Neural crest cell (in vitro differentiated cells): ENCODE measurements at places on chromosomes 6 and 20.

- DNase-seq: no peak
Measured at GRCh38 chr20:13336308-13337089, 115.4 kb downstream of the ISM1 start.

GRCh38 chr6:167226791-167227190 lies 64.3 kb upstream of the UNC93A start:
- DNase-seq: no peak

DNA sequence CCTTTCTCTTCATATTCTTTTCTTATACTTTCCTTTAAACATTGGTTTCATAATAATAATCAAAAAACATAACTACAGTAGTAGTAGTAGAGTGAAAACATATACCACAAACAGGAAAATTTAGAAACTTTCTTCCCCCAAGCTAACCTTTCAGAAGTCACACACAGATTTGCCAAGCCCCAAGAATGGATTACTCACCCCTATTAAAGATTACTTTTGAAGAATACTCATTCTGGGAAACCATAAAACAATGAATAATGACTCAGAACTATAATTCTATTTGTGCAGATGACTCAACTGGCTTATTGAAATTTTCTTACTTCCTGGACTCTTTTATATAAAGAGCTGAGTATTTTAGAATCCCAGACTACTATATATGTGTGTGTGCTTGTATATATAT lies 119.4 kb upstream of the GJE1 start:
- no peak for DNase-seq

DNA sequence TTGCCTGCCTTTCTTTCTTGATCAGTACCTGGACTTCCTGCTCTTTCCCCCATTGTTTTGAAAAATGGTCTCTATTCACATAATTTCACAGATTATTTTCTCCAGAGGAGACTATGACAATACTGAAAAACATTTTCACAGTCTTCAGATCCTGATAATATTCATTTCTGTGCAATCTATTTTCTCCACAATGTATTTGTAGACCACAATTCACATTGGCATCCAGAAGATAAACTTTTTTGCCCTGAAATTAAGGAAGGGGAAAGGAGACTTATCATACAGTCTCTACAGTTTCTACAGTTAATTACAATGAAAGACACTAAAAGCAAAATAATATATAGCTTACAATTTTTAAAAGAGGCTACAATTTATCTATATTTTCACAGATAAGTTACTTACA lies 18.4 kb downstream of the LCA5 start:
- no peak for DNase-seq

- DNase-seq: no peak
Measured at GRCh38 chr6:14583826-14584225, 466.3 kb downstream of the CD83 start.

DNA sequence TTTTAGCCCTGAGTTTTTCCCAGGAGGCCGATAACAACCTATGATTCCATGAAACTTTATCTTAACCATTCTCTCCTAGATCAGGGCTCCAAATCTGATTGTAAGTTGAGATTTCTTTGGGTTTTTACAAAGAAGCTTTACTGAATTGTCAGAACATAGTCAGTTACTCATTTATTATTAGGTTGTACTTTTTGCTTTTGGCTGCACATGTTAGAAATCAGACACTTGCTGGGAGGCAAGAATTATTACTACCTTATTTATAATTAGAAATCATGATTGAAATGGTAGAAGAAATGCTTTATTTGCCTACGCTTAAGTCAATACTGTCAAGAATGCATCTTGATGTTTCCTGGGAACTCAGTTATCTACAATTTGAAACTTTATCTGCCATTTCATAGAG lies 63.3 kb downstream of the KCNS1 start:
- no peak for DNase-seq

GRCh38 chr6:17045581-17046322 lies 56.1 kb upstream of the STMND1 start:
- no peak for DNase-seq

- DNase-seq: peak; percentile 61
Measured at GRCh38 chr6:70166088-70166958, 136.6 kb downstream of the COL9A1 start.

- DNase-seq: no peak
Measured at GRCh38 chr20:5196149-5196548, 69.3 kb downstream of the CDS2 start.

- DNase-seq: no peak
Measured at GRCh38 chr6:37582306-37582705, 82.6 kb upstream of the CCDC167 start.

DNA sequence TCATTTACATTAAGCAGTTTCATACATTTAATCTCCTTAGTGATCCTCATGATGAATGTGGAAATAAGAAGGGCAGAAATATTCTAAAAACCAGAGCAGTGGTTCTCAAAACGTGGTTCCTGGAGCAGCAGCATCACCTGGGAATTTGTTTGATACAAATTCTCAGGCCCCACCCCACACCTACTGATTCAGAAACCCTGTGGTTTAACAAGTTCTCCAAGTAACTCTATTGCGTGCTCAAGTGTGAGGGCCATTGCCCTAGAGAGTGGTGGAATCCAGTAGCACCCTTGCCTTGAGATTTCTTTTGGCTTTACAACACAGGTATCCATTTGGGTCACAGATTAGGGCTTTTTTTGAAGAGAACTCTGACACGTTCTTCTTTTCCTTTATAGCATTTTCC lies 354.6 kb upstream of the FLRT3 start:
- no peak for DNase-seq

DNA sequence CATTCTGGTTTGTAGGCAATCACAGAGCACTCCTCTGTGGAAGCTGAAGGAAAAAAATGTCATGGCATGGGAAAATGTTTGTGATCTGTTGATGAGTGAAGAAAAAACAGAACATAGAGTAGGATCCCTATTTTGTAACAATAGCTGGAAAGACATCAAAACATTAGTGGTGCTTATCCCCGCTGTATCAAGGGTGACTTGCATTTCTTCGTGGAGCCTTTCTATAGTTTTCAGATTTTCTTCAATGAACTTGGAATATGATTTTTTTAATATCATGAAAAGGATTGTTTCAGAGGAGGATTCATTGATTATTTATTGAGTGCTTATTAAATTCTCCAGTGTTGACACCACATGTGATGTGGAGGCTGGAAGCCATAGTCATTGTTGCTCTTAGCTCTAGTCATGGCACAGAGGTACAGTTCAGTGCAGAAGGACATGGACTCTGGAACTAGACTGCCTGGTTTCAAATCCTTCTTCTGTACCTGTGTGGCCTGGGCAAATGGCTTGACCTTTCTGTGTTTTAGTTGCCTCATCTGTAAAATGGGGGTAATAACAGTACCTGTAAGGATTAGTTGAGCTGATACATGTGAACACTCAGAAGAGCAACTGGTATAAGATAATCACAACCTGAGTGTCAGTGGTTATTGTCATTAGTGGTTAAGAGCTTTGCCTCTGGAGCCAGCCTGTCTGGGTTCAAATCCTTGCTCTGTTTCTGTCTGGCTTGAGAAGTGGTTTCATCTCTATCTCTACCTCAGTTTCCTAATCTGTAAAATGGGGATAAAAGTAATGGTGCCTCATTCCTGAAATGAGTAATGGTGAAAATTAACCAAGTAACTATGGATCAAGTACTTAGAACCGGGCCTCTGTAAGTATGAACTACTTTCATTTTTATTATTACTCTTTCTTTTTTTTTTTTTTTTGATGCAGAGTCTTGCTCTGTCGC lies 14.7 kb upstream of the CDKN1A start:
- no peak for DNase-seq

GRCh38 chr6:43378631-43379030 lies 9.2 kb upstream of the ZNF318 start:
- no peak for DNase-seq

GRCh38 chr6:96826865-96827264 lies 10.4 kb downstream of the GPR63 start:
- DNase-seq: no peak

DNA sequence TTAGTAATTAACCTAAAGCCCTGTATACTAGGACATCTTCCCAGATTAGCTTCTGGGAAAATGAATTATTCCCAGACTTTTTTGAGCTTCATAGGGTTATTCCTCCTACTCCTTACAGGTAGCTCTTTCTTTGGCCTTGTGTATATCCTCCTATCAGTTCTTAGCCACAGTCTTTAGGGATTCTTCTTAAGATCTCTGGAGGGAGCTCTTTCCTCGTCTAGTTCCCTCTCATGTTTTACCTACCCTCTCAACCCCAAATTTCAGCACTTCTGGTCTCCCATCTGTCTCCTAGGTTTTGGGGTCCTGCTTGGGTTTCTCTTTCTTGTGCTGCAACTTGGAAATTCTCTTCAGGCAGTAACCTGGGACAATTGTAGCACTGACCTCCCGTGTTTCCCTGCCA lies 46.4 kb upstream of the SLC35B3 start:
- no peak for DNase-seq

- no peak for DNase-seq
Measured at GRCh38 chr6:109772883-109773431, 81.9 kb downstream of the FIG4 start.

- no peak for DNase-seq
Measured at GRCh38 chr20:44702776-44703175, 12.4 kb upstream of the CCN5 start.

- DNase-seq: no peak
Measured at GRCh38 chr6:111536910-111537527, 54.0 kb upstream of the REV3L start.

DNA sequence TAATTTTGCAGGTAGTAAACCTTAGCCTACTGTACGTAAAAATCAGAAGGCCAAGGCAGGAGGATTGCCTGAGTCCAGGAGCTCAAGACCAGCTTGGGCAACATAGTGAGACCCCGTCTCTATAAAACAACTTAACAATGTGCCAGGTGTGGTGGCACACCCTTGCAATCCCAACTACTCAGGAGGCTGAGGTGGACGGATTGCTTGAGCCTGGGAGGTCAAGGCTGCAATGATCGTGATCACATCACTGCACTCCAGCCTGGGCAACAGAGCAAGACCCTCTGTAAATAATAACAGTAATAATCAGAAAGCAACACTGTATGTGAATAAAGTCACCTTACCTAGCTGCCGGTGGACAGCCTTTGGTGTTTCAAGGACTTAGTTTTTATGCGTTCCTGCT lies 48.9 kb downstream of the MTHFD1L start:
- DNase-seq: no peak

DNA sequence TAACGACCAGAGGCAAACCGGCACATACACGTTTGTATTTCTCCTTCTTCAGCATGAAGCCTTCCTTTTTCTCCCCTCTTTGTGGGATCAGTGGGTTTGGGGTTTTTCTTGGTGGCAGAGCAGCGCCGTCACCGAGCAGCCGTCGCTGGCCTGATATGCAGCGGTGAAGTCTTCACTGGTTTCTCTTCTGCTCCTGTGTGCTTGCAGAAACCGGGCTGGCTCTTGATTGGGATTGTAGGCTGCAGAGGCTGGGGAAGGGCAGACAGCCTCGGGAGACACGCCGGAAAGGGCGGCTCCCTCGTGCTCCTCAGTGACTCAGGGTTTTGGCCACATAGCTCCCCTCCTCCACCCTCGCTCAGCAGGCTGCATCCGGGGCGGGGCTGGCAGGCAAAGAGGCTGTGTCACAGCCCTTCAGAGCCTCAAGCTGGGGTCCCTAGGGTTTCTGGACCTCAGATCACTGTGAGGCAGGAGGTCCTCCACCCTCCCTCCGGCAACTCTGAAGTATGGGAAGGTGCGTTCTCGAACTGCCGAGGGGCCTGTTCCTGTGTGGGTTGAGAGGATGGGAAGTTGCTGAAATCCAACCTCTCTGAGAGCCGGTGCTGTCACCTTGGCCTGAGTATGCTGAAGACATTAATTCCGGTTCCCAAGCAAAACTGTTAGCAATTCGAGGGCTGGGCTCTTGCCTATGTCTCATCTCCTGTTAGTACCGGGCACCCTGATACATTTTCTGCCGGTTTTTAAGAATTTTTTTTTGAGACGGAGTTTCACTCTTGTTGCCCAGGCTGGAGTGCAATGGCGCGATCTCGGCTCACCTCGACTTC lies 24.2 kb downstream of the NQO2 start:
- DNase-seq: peak; percentile 29

DNA sequence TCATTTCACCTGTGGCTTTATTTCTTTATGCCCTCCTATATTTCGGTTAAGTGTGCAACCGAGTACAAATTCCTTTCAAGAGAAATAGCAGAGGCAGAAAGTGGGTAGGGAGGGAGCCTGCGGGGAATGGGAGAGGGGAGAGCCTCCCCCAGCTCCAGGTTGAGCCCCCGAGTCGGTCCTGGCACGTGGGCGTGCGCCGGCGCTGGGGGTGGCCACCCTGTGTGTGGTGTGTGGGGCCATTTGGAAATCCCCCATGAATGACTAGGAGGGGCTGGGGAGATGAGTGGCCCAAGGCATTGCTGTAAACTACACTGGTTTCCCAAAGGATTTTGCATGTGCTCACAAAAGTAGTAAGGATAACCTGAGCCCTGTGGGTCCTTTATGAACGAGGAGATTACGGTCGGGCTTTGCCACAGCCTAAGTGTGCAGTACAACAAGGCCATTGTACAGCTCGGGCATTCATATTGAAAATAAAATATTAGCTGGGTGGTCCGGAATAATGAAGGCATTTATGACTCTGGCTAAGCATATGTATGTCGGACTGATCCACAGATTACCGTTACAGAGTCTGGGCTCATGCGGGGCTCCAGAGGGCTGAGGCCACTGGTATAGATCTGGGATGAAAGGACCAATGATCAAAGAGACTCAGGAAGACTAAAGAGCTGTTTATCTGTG lies 84.5 kb upstream of the RALGAPA2 start:
- DNase-seq: no peak

DNA sequence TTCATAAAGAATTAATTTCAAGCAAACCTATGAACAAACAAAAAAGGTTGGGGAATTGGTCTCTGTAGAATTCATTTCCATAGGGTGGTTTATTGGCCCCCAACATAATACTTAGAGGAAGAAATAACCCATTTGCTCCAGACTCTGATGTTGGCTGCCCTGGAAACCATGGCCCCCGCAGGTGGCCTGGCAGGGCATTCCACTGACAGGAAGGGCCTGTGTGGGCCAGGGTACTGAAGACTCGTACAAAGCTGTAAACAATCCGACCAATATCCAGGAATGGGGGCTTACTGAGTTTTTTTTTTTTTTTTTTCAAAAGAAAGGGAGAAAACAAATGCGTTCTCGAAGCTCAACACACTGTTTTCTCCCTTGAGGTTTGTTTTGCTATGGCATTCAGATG lies 59.5 kb downstream of the CLIC5 start:
- no peak for DNase-seq

DNA sequence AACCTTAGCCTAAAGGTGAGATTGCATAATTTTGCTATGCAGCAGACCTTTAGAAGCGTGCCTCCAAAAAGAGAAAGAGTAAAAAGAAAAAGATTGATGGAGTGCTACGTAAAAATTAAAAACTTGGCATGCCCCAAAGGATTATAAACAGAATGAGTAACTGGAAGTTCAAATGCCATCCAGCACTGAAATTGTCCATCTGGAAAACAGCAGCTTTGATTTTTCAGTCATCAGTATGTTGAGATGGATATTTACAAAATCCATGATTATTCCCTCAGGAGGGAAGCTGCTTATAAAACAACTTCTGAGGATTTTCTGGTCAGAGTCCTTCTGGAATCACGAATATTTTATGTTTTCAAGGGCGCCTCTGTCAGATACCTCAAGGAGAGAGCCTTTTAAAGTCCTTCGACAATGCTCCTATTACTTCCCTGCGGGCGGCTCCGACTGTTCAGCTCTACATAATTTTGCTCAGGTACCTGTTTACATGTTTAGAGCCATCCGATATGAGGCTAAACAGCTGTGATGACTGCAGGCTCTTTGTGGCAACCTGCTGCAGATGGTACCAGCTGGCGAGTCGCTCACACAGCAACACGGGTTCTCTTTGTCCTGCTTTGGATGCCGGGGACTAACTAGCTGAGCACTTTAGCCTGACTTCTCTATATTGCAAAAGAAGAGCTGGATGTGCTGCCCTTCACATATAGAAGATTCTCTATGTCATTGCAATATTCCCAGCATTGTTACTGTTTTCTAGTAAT lies 83.3 kb downstream of the RCAN2 start:
- DNase-seq: no peak
